Activated T-helper 1 cell treated with anti-CD3 and anti-CD28 coated beads, Interleukin-12 subunit alpha, Interleukin-12 subunit beta, Interleukin-2, Interleukin-4 antibody, amounts not matched to agents 30 ng/mL and 10 ng/mL and 1 ng/mL, durations not matched to agents 14 hours and 24 hours and 36 hours (primary cell): ENCODE measurements at places on chromosomes 12 and 14. TPM values are rescaled to one million over a fixed set of nuclear protein-coding genes. Genes with fewer than 3 reads are reported as not detected.

GRCh38 chr14:37340353-37340752 is 142.6 kb downstream of the MIPOL1 start:
- no peak overlapping the region for H3K4me3 ChIP-seq
- H3K4me1 ChIP-seq, result no peaks in the 10 kb centered on the region
- no peaks in the 10 kb centered on the region for H3K36me3 ChIP-seq
- no peak overlapping the region for H3K27ac ChIP-seq

DNA sequence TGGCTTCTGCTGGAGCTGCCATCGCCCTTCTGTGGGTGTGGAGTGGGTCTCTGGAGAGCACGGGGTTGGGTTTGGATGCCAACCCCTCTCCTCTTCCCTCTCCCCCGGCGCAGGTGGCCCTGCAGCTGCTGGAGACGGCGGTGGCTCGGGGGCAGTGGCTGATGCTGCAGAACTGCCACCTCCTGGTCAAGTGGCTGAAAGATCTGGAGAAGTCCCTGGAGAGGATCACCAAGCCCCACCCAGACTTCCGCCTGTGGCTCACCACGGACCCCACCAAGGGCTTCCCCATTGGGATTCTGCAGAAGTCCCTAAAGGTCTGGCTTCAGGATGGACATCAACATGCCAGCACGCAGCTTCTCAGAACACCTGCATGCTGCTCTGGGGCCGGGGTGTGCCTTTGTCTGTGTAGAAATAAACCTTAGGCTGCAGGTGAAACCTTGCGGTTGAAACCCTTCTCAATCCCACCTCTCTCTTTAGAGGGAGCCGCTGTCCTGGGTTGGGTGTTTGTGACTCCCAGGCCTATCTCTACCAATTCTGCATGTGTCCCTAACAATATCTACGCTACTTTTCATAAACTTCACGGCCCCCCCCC is 44.3 kb downstream of the CCDC92 start:
- peaks cover 2% of the 10 kb centered on the region for H3K36me3 ChIP-seq
- peaks cover 15% of the 10 kb centered on the region for H3K4me1 ChIP-seq
- H3K27me3 ChIP-seq, result peaks cover 11% of the 10 kb centered on the region
- no peak overlapping the region for H3K27ac ChIP-seq

- no peak for DNase-seq
- no peak overlapping the region for H3K27ac ChIP-seq
- H3K27me3 ChIP-seq, result peaks cover 4% of the 10 kb centered on the region
- no peak overlapping the region for H3K4me3 ChIP-seq
Measured at GRCh38 chr12:122148657-122149056, 25.4 kb downstream of the IL31 start.

DNA sequence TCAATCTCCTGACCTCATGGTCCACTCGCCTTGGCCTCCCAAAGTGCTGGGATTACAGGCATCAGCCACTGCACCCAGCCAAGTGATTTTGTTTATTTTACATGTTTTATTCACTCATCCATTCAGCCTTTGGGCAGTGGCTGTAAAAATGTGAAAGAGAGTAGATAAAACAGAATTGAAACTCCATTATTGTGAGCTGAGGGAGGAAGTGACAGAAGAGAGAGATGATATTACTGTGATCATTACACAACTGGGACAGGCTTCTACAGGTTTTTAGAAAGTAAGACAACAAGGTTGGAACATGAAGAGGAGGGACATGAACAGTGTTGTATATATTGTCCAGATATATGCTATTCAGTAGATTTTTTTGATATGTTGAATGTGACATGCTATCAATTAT is 25.0 kb downstream of the CREBL2 start:
- no peak overlapping the region for H3K4me3 ChIP-seq
- H3K4me1 ChIP-seq, result peaks cover 5% of the 10 kb centered on the region
- peaks cover 38% of the 10 kb centered on the region for H3K36me3 ChIP-seq
- peak overlapping the region; percentile 21 for H3K27ac ChIP-seq
- DNase-seq, result no peak

DNA sequence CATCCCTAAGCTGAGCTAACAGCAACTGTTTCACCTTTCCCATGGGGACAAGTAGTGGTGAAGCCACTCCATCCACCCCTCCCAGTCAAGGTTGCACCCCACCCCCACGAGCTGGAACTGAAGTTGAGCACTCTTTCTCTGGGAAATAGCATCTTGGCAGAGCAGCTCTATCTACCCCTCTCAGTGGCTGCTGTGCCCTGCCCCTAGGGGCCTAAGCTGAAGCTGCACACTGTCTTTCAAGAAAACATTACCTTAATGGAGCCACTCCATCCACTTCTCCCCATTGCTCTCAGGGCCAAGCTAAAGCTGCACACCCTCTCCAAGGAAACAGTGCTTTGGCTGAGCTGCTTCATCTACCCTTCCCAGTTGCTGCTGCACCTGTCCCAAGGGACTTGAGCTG is 170.6 kb upstream of the CCDC196 start:
- H3K27me3 ChIP-seq, result no peaks in the 10 kb centered on the region
- H3K4me1 ChIP-seq, result no peaks in the 10 kb centered on the region
- DNase-seq, result no peak
- H3K4me3 ChIP-seq, result no peak overlapping the region

GRCh38 chr12:53738406-53739213 is 11.4 kb upstream of the CALCOCO1 start:
- H3K27ac ChIP-seq, result no peak overlapping the region
- H3K4me1 ChIP-seq, result peaks cover 20% of the 10 kb centered on the region
- H3K36me3 ChIP-seq, result peaks cover 2% of the 10 kb centered on the region
- peaks cover 56% of the 10 kb centered on the region for H3K27me3 ChIP-seq

DNA sequence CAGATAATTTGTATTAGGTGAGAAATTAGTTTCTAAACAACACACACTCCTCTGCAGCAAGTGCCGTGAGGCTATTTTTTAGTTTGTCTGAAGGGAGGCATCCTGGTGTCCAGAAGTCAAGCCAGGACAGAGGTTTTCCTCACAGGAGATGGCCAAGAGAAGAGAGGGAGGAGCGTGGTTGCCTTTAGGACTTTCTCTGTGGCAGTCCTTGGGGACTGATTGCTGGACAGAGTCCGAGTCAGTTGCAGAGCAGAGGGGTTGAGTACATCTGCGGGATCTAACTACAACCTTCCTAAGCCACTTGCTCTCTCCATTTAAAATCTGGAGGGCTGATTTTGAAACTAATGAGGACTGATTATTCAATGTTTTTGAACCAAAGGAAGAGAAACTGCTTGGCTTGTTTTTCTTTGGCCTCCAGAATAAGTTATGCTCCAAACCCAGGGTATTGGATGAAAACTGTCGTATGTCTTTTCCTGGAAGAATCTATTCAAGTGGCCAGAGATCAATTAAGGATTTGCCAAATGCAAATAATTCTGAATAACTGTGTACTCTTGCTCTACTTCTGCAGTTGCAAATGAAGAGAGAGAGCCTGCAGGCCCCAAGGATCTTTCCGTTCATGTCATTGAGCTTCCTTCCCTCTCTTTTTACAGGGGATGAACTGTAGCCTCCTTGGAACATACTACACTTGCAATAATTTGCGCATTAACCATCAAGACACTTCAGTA is 1.2 kb downstream of the SLCO1C1 start:
- H3K27me3 ChIP-seq, result no peaks in the 10 kb centered on the region
- no peak for DNase-seq

DNA sequence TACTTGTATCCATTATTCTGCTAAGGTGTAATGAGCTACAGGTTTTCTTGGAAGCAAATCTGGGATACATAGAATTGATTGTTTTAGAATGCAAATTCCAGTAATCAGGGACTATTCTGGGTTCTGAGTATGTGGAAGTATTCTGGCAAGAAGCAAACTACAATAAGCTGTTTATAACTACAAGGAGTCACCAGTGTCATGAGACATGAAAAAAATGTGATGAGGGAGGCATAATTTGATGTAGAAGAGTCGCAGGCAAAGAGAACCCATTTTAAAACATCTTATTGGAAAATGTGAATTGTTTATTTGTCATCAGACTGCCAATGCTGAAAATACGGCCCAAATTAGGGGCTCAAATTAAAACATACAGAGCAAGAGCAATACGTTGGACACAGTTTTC is 321.8 kb upstream of the E2F7 start:
- no peak for DNase-seq
- H3K4me1 ChIP-seq, result no peaks in the 10 kb centered on the region
- no peaks in the 10 kb centered on the region for H3K27me3 ChIP-seq
- no peak overlapping the region for H3K4me3 ChIP-seq

The BDKRB2 gene
- total RNA-seq, result not detected in 2 replicates

- no peak overlapping the region for H3K27ac ChIP-seq
- H3K36me3 ChIP-seq, result peaks cover 8% of the 10 kb centered on the region
Measured at GRCh38 chr14:71560751-71561150, 371.5 kb upstream of the RGS6 start.

GRCh38 chr12:51914034-51914923 is 7.0 kb downstream of the ACVRL1 start:
- peaks cover 9% of the 10 kb centered on the region for H3K27me3 ChIP-seq
- no peak overlapping the region for H3K4me3 ChIP-seq
- no peak overlapping the region for H3K27ac ChIP-seq
- no peaks in the 10 kb centered on the region for H3K4me1 ChIP-seq
- no peaks in the 10 kb centered on the region for H3K36me3 ChIP-seq

The DEGS2 gene
- total RNA-seq, result 0.31 and 1.1 TPM in 2 replicates

DNA sequence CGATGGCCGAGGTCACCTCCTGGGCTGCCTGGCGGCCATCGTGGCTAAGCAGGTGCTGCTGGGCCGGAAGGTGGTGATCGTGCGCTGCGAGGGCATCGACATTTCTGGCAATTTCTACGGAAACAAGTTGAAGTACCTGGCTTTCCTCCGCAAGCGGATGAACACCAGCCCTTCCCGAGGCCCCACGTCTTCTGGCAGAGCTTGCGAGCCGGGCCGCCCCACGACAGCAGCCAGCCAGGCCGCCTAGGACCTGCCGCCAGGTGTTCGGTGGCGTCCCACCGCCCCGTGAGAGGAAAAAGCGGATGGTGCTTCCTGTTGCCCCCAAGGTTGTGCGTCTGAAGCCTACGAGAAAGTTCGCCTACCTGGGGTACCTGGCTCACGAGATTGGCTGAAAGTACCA is 19.2 kb upstream of the OS9 start:
- H3K4me3 ChIP-seq, result no peak overlapping the region
- H3K27me3 ChIP-seq, result peaks cover 11% of the 10 kb centered on the region
- H3K36me3 ChIP-seq, result no peaks in the 10 kb centered on the region
- DNase-seq, result no peak

The SYNDIG1L gene
- not detected in 2 replicates for total RNA-seq

- H3K4me3 ChIP-seq, result no peak overlapping the region
- H3K27ac ChIP-seq, result no peak overlapping the region
- H3K36me3 ChIP-seq, result no peaks in the 10 kb centered on the region
- no peak for DNase-seq
- no peaks in the 10 kb centered on the region for H3K27me3 ChIP-seq
Measured at GRCh38 chr12:85405781-85406522, 125.9 kb downstream of the ALX1 start.

- H3K27ac ChIP-seq, result no peak overlapping the region
- no peak for DNase-seq
- H3K4me3 ChIP-seq, result no peak overlapping the region
- H3K27me3 ChIP-seq, result peaks cover 3% of the 10 kb centered on the region
- no peaks in the 10 kb centered on the region for H3K36me3 ChIP-seq
Measured at GRCh38 chr12:105523164-105524057, 192.9 kb downstream of the C12orf75 start.

GRCh38 chr12:41835556-41835955 is 309.1 kb downstream of the GXYLT1 start:
- H3K27ac ChIP-seq, result no peak overlapping the region
- no peak for DNase-seq
- H3K4me3 ChIP-seq, result no peak overlapping the region
- H3K27me3 ChIP-seq, result no peaks in the 10 kb centered on the region
- no peaks in the 10 kb centered on the region for H3K36me3 ChIP-seq

- H3K4me1 ChIP-seq, result peaks cover 5% of the 10 kb centered on the region
- H3K36me3 ChIP-seq, result peaks cover 2% of the 10 kb centered on the region
- H3K27ac ChIP-seq, result no peak overlapping the region
- no peak overlapping the region for H3K4me3 ChIP-seq
Measured at GRCh38 chr12:104964856-104965205, 6.7 kb upstream of the SLC41A2 start.

GRCh38 chr12:2493086-2493485 is 301.7 kb upstream of the FKBP4 start:
- DNase-seq, result no peak
- no peak overlapping the region for H3K27ac ChIP-seq
- H3K4me3 ChIP-seq, result no peak overlapping the region
- H3K4me1 ChIP-seq, result no peaks in the 10 kb centered on the region
- no peaks in the 10 kb centered on the region for H3K36me3 ChIP-seq
- peaks cover 14% of the 10 kb centered on the region for H3K27me3 ChIP-seq

The GARIN6 gene
- not detected in 2 replicates for total RNA-seq

GRCh38 chr14:103031956-103032355 is 25.4 kb downstream of the CDC42BPB start:
- no peak overlapping the region for H3K4me3 ChIP-seq
- no peak overlapping the region for H3K27ac ChIP-seq
- H3K27me3 ChIP-seq, result no peaks in the 10 kb centered on the region
- H3K4me1 ChIP-seq, result no peaks in the 10 kb centered on the region
- DNase-seq, result no peak

The LMNTD1 gene
- not detected in 2 replicates for total RNA-seq

DNA sequence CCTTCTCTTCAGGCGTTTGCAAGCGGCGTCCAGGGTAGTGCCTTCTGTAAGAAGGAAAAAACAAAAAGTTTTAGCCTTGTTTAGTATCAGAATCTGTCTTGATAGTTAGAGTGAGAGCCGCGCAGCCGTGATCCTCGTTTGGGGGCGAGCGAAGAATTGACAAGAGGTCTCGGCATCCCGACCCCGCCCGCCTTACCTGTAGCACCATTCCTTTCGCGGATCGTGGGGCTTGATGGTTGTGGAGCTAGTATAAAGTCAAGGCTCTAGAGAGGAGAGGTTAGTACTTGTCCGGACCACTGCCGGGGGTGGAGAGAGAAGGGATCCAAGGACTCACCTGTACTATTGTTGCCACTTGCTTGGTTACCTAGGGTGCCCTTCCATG is 494 bp downstream of the TMTC3 start:
- no peaks in the 10 kb centered on the region for H3K27me3 ChIP-seq
- H3K27ac ChIP-seq, result peak overlapping the region; percentile 95
- DNase-seq, result peak; percentile 15
- peaks cover 16% of the 10 kb centered on the region for H3K36me3 ChIP-seq

The KRT2 gene
- total RNA-seq, result not detected in 2 replicates

DNA sequence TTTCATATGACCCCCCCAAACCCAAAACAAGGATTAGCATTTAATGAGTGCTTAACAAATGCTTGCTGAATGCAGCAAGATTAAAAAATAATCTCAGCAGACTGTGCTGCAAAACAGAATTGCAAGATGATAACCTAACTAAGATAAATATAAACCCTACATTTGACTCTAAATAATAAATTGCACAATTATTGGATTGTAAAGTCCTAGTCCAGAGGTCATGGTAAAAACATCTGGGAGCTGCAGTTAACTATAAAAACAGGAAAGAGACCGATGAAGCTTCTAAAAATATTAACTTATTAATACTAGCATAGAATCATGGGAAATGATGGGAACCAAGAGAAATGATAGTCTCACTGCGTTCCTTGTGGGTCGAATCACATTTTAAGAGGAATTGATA is 37.2 kb downstream of the TSHR start:
- H3K4me1 ChIP-seq, result peaks cover 8% of the 10 kb centered on the region
- H3K36me3 ChIP-seq, result no peaks in the 10 kb centered on the region
- peaks cover 22% of the 10 kb centered on the region for H3K27me3 ChIP-seq
- H3K4me3 ChIP-seq, result no peak overlapping the region

The PSMD9 gene
- 63.9 and 67.5 TPM in 2 replicates for total RNA-seq
